ENCODE measurements at places on chromosomes 3 and 15. TPM values are rescaled to one million over a fixed set of nuclear protein-coding genes. Genes with fewer than 3 reads are reported as not detected.
A peak's percentile ranks its signal among the peaks of the same experiment; 100 is the strongest.

GOLIM4 gene
- total RNA-seq = 67.1 TPM

CAND2 gene
- total RNA-seq = 11.3 TPM

CHRNA7 gene
- 1.5 TPM for total RNA-seq

GOLGA8T gene
- total RNA-seq = not detected

CAPN3 gene
- total RNA-seq = 3.3 TPM

SLC2A2 gene
- total RNA-seq = not detected

DNAH12 gene
- 0.29 TPM for total RNA-seq

- no peak for DNase-seq
- H3K36me3 ChIP-seq = peaks cover 37% of the 10 kb centered on the region
- no peak overlapping the region for H3K4me3 ChIP-seq
- peak overlapping the region; percentile 17 for H3K27ac ChIP-seq
Measured at GRCh38 chr3:53226142-53226840, 29.5 kb downstream of the TKT start.

DNA sequence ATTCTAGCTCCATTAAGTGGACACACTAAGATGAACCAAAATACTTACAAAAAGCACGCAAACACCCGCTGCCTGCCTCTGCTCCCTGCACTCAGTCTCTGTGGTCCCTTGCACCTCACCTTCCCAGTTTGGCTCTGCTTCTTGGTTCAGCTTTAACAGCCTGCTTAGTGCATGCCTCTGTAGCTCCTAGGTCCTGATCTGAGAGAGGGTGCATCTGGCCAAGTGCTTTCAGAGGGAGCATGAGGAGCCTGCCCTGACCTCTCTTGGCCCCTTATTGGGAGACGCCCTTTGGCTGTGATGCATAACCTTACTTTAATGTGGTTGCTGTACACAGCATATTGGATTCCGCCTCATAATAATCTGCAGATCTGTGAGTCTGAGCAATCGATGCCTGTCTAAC is 21.2 kb upstream of the ATP10A start:
- no peaks in the 10 kb centered on the region for H3K27me3 ChIP-seq
- H3K27ac ChIP-seq = peak overlapping the region; percentile 88
- no peak for DNase-seq
- H3K36me3 ChIP-seq = no peaks in the 10 kb centered on the region
- no peak overlapping the region for H3K4me3 ChIP-seq
- H3K4me1 ChIP-seq = peaks cover 58% of the 10 kb centered on the region

DNA sequence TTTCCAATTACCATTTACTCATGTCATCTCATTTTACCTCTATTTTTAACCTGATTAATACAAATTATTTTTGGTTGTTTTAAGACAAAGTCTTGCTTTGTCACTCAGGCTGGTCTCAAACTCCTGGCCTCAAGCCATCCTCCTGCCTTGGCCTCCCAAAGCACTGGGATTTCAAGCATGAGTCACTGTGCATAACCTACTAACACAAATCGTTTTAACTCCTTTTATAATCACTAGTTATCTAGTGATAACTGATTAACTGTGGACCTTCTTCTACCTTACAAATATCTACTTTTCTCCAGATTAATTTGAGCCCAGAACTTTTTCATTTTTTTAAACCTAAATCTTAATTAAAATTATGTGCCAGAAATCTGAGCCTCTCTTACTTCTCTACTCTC is 4.6 kb downstream of the ATP13A3 start:
- peak overlapping the region; percentile 80 for H3K27ac ChIP-seq
- H3K4me3 ChIP-seq = peak overlapping the region; percentile 36
- peaks cover 49% of the 10 kb centered on the region for H3K4me1 ChIP-seq
- no peak for DNase-seq

DNA sequence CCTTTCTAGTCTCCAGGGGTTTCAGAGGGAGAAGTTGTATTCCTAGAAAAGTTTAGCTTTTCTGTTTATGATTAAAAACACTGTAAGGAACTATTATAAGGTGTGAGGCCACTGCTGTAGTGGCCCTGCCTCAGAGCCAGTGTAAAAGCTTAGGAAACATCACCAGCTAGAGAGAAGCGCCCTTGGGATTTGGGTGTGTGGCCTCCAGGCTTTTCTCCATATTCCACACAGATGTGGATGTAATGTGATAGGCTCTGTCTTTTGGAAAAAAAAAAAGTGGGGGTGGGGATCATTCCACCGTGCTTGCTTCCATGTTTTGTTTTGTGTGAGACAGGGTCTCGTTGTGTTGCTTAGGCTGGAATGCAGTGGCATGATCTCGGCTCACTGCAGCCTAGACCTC is 13.9 kb downstream of the SEC61A1 start:
- no peak for DNase-seq
- peaks cover 75% of the 10 kb centered on the region for H3K36me3 ChIP-seq
- H3K27ac ChIP-seq = peak overlapping the region; percentile 49
- H3K4me3 ChIP-seq = no peak overlapping the region
- peaks cover 21% of the 10 kb centered on the region for H3K4me1 ChIP-seq

DNA sequence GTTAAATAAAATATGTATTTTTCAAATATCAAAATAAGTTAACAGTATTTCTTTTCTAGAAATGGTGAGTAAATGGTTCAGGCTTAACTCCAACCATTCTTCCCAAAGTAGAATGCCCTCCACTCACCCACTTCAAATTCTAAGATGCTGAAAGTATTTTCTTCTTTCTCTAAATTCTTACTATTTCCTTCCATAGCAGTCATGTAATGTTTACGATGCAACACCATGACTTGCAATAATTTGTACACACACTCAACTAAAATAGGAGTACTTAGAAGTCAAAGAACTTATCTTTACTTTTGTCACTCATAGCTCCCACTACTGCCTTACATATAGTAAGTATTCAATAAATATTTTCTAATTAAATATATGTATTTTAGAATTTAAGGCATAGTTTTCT is 65.0 kb downstream of the AQR start:
- H3K27ac ChIP-seq = no peak overlapping the region
- peaks cover 6% of the 10 kb centered on the region for H3K4me1 ChIP-seq
- DNase-seq = no peak
- no peak overlapping the region for H3K4me3 ChIP-seq

- DNase-seq = no peak
- H3K4me1 ChIP-seq = no peaks in the 10 kb centered on the region
- no peak overlapping the region for H3K27ac ChIP-seq
- H3K27me3 ChIP-seq = no peaks in the 10 kb centered on the region
- H3K36me3 ChIP-seq = peaks cover 35% of the 10 kb centered on the region
Measured at GRCh38 chr3:16320711-16321110, 55.7 kb downstream of the OXNAD1 start.

Measured in chondrocyte (in vitro differentiated cells).